ENCODE measurements at places on chromosomes 5 and 9.
A peak's percentile ranks its signal among the peaks of the same experiment; 100 is the strongest.

DNA sequence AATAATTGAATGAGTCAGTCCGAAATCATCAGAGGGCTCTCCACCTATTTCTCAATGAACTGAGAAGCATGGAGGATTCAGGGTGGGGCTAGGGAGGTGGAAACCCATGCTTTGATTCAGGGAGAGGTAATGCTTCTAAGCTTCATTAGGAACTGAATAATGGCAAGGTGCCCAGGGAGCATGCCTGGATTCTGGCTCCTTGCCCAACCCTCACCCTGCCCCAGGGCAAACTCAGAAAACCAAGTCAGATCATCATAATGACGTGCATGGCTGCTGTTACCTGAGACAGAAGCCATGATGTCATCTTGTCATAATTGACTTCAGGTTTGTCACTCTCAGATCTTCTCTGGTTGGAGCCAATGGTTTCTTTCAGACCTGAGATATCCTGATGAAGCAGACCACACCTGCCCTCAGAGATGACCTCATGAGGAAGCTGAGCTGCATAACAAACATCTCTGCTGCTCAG lies 199.6 kb downstream of the SYK start:
- DNase-seq: peak; percentile 98

DNA sequence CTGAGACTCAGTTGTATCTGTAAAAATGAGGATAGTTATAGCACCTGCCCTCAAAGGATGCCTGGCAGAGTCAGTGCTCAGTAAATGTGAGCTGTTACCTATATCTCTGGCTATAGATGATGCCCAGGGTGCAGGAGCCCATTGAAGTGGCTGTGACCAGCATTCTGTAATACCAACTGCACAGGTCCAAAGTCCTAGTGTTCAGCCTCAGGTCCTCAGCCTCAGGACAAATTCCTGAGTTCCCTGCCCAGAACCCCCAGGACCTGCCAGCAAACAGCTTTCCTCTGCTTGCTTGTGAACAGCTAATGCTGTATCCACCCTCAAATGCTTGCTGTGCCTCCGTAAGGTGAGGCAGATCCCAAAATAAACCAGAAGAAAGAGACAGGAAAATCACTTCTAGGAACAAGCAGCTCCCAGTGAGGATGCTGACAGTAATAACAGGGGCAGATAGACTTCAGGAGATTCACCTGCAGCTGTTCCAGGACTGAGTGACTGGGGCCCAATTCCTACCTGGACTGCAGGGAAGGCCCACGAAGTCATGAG lies 80.8 kb downstream of the SIL1 start:
- no peak for DNase-seq

- DNase-seq: no peak
Observed at GRCh38 chr5:38883842-38884241, 38.0 kb downstream of the OSMR start.

GRCh38 chr9:133693703-133694529 lies 44.2 kb downstream of the SARDH start:
- DNase-seq: no peak

GRCh38 chr9:75891277-75891741 lies 836 bp downstream of the PCSK5 start:
- peak; percentile 56 for DNase-seq

- DNase-seq: peak; percentile 20
Observed at GRCh38 chr5:170986598-170986997, 124.8 kb downstream of the RANBP17 start.

GRCh38 chr5:149687486-149688168 lies 42.5 kb upstream of the PPARGC1B start:
- DNase-seq: no peak

DNA sequence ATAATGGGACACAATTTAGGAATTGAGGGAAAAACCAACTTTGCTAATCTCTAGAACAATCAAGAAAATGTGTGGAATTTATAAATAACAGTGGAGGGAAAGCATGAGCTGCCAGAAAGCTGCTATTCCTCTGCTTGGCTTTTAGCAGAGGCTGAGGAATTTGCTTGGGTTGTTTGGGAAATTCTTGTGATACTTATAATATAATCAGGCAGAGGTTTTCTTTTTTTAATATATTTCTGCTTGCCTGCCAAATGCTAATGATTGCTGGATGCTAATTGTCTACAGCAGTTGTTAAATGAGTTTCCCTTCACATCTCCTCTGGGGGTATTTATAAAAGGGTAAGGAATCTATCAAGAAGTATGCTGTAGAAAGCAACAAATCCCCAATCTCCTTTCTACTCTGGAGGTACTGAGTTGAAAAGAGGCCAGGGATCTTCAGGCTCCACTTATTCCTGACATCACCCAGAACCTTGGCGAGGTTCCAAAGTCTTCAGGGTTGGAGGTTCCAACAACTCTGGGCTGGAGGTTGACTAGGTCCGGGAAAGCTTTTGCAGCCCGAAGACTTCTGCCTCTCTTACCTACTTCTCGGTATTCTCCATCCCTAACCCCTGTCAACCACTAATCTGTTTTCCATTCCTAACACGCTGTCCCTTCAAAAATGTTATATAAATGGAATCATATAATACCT lies 60.4 kb upstream of the TMED7 start:
- peak; percentile 63 for DNase-seq

DNA sequence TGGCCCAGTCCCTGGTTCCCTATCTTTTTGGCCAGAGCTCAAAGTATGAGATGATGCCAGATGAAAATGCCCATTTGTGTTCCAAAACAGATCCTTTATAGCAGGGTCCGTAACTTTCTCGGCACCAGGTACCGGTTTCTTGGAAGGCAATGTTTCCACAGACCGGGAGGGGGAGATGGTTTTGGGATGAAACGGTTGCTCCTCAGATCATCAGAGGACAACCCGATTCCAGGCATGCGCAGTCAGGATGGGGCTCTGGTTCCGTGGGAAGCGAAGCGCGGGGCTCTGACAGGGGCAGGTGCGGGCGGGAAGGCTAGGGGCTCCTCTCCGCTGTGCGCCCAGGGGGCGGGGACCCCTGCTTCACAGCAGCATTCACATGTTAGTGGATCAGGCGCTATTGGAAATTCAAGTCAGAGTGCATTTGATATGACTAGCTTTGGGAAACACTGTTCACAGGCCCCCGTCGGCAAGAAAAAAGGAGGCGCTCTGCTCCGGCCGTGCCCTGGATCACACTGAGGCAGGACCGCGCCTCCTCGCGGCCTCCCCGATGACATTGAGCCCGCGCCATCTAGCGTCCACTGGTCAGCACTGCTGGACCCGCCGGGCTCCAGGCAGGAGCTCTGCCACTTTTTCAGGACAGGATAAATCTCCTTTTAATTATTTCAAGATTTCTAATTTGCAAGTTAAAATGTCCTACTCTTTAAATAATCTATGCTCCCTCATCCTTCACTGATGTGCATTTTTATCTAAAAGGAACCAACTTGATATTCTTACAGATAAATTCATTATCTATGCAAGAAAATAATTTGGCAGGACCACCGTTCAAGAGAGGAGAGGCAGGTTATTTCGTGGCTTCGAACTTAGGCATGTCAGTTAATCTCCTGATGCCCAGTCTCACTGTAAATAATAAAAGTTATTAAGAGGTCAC lies 190.0 kb downstream of the FANCC start:
- DNase-seq: peak; percentile 77

DNA sequence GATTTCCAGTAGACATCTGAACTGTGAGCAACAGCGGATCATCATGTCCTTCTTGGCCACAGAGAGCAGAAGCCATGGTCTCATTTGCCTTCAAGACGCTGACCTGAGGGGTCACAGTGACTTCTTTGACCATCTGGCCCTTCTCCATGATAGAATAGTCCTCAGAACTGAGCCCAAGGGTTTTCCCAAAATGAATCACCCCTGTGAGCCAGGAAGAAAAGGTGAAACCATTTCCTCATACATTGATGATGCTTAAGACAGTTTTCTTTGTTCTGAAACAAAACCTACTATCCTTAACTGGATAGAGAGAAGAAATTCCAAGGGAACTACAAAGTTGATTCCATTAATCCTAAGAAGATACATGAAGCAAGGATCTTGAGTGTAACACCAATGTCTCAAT lies 503.9 kb downstream of the CTNND2 start:
- DNase-seq: peak; percentile 87

DNA sequence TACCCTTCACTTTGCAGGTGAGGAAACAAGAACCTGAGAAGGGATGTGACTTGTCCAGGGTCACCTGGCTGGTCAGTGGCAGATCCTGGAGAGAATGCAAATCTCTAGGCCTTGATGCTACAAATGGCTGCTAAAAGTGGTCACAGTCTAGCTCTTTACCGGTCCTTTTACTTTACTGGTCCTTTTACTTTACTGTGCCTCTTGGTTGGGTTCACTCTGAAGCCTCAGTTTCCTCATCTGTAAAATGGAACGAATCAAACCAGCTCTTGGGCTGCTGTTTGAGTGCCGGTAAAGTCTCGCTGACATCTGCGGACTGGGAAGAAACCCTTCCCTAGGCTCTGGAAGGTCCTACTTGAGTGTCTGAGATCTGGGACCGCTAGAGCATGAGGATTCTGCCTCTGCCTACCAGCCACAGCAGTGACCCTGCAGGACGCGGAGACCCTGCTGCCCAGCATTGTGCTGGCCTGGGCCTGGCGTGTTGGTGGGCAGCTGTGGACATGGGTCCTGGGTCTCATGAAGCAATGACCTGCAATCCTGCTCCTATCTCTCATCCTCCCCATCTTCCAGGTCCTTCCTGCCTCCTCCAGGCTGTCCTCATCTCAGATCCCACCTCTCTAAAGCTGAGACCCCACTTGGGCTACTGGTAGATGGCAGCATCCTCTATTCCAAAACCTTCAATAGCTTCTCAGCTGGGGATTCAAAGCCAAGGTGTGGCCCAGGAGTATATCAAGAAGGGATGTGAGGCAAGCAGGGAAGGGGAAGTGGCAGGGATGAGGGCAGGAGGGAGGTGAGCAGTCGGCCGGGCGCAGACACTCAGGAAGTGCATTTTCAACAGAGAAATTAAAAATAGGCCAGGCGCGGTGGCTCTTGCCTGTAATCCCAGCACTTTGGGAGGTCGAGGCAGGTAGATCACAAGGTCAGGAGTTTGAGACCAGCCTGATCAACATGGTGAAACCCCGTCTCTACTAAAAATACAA lies 13.3 kb downstream of the CORO2A start:
- no peak for DNase-seq

GRCh38 chr9:123365287-123365880 lies 9.4 kb downstream of the CRB2 start:
- DNase-seq: no peak

GRCh38 chr5:19685473-19685872 lies 302.5 kb downstream of the CDH18 start:
- no peak for DNase-seq

GRCh38 chr9:117737721-117738226 lies 33.6 kb downstream of the TLR4 start:
- no peak for DNase-seq

GRCh38 chr9:106670418-106670817 lies 192.5 kb upstream of the ZNF462 start:
- DNase-seq: no peak

- no peak for DNase-seq
Observed at GRCh38 chr9:1007312-1007711, 30.9 kb downstream of the DMRT3 start.

GRCh38 chr9:77673941-77674791 lies 26.0 kb upstream of the GNA14 start:
- DNase-seq: no peak

GRCh38 chr9:111051400-111051799 lies 13.1 kb upstream of the LPAR1 start:
- no peak for DNase-seq

Data from kidney tubule cell (primary cell).